ENCODE measurements at places on chromosomes 7 and 10. TPM values are rescaled to one million over a fixed set of nuclear protein-coding genes. Genes with fewer than 3 reads are reported as not detected.

The NKX2-3 gene
- total RNA-seq = 0.05 TPM

The SYCE1 gene
- total RNA-seq = not detected

The CDC14C gene
- 0.03 TPM for total RNA-seq

The IL2RA gene
- not detected for total RNA-seq

The CRTAC1 gene
- total RNA-seq = 1.6 TPM

The ZNF398 gene
- 9.9 TPM for total RNA-seq

The PRSS1 gene
- not detected for total RNA-seq

The FAS gene
- total RNA-seq = 28.6 TPM

The GPC2 gene
- total RNA-seq = 0.34 TPM

The TLX1 gene
- not detected for total RNA-seq

The NCF1 gene
- total RNA-seq = 0.18 TPM

The STOX1 gene
- 0.73 TPM for total RNA-seq

The VAX1 gene
- 1.2 TPM for total RNA-seq

The NANOS1 gene
- 2.9 TPM for total RNA-seq

The WIPF3 gene
- 0.48 TPM for total RNA-seq

The SUGCT gene
- 0.94 TPM for total RNA-seq

The ANXA8 gene
- total RNA-seq = 29.3 TPM

The H2BK1 gene
- not detected for total RNA-seq

The MAD1L1 gene
- 23.7 TPM for total RNA-seq

The EBF3 gene
- 0.20 TPM for total RNA-seq

The NUTM2B gene
- total RNA-seq = 0.19 TPM

The ZNF117 gene
- total RNA-seq = 0.09 TPM
